ENCODE measurements at places on chromosomes 6 and 20. TPM values are rescaled to one million over a fixed set of nuclear protein-coding genes. Genes with fewer than 3 reads are reported as not detected.

GRCh38 chr6:89205819-89206218, 11.3 kb downstream of the GABRR1 start:
- no peak for DNase-seq

- no peak for DNase-seq
Measured at GRCh38 chr20:32535316-32535952, 49.7 kb downstream of the NOL4L start.

DNA sequence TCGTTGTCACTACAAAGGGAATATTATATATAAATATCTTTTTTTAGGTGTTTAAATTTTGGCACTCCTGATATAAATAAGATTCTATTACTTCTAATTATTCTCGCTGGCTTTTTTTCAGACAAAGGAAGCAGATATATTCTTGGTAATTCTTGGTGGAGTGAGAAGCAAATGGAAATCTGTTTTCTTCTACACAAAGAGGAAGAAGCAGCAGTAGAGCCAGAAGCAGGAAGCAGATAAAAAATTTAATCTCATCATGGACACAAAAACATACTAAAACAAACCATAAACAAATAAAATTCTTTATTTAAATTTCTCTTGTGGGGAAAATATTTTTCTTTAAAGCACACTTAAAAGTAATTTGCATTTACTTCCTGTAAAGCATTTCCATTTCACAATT, 3.7 kb upstream of the KIAA0319 start:
- DNase-seq = no peak

DNA sequence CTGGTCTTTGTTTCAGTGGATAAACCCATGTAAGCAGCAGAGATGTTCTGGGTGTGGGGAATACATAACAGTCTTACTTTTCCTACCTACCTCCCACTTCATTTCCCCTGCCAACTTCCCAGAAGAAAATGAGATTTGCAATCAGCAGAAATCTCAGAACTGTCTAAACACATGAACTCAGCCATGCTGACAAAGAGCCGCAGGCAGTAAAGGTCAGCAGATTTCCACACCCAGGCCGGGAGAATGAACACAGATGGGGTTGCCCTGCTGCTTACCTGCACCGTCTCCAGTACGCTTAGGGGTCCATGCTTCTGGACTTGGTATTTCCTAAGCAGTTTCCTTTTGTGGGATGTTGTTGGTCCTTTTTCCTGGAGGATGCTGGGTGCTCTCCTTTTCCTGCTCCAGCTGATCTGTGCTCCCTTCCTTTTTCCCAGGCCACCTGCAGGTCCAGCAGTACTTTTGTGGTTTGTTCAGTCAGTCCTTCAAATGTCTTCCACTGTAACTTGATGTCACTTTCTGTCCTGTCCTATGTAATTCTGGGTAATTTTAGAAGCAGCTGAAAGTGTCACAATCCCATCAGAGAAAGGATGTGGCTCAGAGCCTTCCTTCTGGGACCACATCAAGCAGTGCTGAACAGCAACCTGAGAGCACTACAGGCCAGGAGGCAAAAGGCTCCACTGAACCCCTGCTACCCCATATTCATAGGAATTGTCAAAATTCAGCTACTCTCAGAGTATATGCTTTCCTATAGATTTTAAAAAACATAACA, 129.0 kb downstream of the CEP57L1 start:
- DNase-seq = no peak

DNA sequence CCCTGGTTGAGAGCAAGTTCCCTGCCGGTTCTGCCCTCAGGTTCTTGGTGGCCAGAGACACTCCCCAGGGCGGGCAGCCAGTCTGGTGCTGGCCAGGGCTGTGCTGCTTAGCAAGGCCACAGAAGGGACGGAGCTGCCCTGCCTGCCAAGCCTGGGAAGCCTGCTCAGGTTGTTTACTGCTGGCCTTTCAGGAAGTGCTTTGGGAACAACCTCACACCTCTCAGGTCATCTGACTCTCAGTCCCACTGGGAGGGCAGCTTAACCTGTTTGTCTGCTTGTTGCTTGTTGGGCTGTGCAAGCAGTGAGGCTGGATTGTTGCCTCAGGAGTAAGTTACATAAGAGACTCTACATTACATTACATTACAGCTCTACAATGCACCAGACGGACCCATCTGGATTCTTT, 75.8 kb upstream of the AFDN start:
- DNase-seq = no peak

DNA sequence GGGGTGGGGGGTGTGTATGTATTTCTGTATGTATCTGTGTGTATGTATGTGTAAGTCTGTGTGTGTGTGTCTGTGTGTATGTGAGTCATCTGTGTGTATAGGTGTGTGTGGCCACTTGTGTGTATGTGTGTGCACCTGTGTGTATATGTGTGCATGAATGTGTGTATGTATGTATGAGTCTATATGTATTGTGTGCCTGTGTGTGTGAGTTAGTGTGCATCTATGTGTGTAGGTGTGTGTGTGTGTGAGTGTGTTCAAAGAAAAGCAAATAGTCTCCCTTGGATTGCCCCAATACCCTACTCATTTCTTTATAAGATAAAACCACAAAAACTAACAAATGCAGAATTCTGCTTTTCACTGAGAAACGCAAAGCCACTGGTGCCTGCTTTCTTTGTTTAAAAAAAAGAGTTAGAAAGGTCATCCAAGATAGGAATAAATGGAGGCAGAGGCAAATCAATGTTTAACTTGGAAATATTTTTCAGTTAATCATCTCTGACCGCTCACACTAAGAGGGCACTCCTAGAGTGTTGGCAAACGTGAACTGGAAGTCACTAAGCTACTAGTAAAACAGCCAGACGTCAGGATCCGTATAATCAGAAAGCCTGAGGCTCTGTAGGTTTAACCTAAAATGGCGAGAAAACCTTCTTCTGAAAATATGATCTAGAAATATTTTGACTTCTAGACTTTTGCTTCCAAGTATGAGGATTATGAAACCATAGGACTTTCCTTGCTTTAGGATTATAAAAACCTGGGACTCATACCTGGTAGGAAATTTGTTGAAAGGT, 37.4 kb upstream of the JAG1 start:
- no peak for DNase-seq

DNA sequence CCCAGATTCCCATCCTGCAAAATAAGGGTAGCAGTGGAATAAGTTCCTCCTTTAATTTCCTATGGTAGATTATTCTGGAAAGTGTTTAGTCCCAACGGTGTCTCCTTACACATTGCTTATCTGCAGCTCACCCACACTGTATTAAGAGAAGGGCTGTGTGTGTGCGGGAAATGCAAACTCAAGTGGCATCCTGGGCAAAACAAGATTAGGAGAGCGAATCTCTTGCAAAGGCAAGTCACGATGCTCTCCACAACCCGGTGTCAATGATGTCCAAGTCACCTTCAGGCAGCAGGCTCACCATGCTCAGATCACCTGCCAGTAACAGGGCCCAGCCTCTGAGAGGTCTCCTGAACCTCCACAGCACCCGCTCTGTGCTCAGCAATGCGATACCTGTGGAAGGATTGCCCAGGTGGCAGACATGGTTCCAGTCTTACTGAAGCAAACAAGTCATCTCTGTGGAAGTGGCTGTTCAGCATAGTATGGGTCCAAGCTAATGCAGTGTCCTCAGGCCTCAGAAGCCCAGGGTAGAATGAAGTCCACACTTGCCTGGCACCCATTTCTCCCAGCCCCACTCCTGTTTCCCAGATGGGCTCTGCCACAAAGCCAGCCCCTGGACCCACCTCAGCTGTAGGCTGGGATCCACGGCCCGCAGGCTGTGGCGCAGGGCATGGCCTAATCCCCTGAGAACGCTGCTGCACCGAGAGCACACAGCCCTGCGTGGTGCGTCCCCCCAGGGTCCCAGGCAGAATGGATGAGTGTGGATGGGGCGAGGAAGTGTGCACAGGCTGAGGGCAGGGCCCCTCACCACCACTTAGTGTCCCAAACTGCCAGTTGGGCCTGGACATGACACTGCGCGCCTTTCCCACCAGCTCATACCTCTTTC, 101.2 kb downstream of the PXDC1 start:
- no peak for DNase-seq

DNA sequence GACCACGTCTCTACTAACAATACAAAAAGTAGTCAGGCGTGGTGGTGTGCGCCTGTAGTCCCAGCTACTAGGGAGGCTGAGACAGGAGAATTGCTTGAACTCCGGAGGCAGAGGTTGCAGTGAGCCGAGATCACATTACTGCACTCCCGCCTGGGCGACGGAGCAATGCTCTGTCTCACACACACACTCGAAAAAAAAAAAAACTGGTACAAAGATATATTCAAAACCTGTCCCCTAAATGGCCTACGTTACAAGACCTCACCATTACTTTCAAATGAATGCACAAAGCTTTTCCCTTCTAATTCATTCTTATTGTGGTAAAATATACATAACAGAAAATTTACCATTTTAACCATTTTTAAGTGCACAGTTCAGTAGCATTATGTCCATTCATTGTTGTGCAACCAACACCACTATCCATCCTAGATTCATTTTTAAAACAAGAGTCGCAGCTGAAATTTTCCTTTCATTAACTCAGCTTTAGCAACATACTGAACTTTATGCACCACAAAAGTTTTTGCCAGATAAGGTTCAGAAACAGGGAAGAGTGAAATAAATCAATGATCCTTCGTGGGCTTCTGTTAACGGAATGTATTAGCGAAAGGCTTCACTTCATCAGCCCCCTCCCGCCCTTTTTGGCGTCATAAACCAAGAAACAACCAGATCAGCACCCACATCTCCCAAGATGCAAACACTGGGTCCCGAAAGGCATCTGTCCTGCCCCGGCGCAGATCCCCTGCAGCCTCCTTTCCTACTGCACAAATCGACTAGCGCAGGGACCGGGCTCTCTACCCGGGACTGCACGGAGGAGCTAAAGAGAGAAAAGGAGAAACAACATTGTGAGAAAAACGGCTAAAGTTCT, 825 bp upstream of the FAM135A start:
- DNase-seq = no peak

- DNase-seq = no peak
Measured at GRCh38 chr6:155271145-155271544, 7.3 kb downstream of the CLDN20 start.

PPIL6 gene
- 2.3 TPM for total RNA-seq

NHLRC1 gene
- total RNA-seq = 2.1 TPM

DZANK1 gene
- total RNA-seq = 1.3 TPM

Measured in mesenteric fat pad (tissue), 1 donor.